ENCODE measurements at places on chromosomes 1 and 21.

- no peak overlapping the region for H3K27ac ChIP-seq
- peaks cover 31% of the 10 kb centered on the region for H3K4me1 ChIP-seq
- H3K4me3 ChIP-seq, result no peak overlapping the region
- no peaks in the 10 kb centered on the region for H3K27me3 ChIP-seq
- no peak for DNase-seq
- H3K36me3 ChIP-seq, result peaks cover 26% of the 10 kb centered on the region
Observed at GRCh38 chr1:24421502-24421901, 5.9 kb downstream of the NIPAL3 start.

- no peaks in the 10 kb centered on the region for H3K27me3 ChIP-seq
- H3K27ac ChIP-seq, result no peak overlapping the region
- H3K36me3 ChIP-seq, result peaks cover 34% of the 10 kb centered on the region
- DNase-seq, result no peak
Observed at GRCh38 chr1:46638921-46639320, 22.3 kb upstream of the MOB3C start.

GRCh38 chr1:13462682-13463081 is 51.1 kb downstream of the LRRC38 start:
- H3K27me3 ChIP-seq, result no peaks in the 10 kb centered on the region
- no peak overlapping the region for H3K27ac ChIP-seq
- H3K4me1 ChIP-seq, result no peaks in the 10 kb centered on the region

DNA sequence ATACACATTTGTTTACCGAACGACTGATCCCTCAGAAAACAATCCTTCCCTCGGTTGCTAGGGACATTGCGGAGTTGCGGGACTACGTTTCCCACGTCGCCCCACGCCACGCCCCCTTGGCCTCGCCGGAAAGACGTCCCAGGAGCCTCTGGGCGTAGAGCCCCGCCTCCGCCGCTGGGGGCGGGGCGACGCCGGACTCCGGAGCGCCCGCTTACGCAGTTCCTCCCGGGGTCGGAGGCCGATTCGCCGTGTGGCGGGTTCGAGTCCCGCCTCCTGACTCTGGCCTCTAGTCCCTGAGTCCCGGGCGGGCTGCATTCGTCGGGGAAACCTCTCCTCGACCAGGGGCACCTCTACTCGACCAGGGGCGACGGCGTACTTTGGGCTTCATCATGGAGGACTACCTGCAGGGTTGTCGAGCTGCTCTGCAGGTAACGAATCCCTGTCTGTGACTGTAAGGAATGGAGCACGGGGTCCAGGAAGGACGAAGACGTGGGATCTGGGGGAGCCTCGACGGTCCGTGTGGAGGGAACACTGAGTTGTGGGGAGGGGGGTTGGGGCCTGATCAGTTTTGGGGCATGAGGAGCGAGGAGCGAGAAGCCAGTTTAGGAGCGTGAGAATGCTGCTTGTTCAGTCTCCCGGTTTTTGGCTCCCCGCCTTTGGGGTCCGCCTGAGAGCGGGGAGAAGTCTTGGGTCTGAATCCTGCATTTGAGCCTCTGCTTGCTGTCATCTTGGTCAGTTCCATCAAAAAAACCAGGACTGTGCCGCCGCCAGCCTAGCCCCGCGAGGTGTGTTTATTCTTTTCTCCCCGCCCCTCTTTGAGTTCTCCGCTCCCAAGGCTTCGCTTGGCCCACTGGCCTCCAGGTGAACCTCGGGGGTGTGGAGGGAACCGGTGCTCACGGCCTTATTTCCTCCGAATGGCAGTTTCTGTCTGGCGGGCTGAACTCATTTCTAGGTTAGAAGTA is at the start of gene PRUNE1:
Gene PRUNE1 (plus strand): TSS at position 206 of the 962 bp plus-strand sequence. CDS start 184 bp downstream, at position 390.
- peaks cover 32% of the 10 kb centered on the region for H3K4me1 ChIP-seq
- no peaks in the 10 kb centered on the region for H3K27me3 ChIP-seq
- peak within 1 kb of the TSS; percentile 60 for H3K4me3 ChIP-seq
- peaks cover 2% of the 10 kb centered on the region for H3K36me3 ChIP-seq
- peak; percentile 94 for DNase-seq

- DNase-seq, result peak; percentile 95
- H3K36me3 ChIP-seq, result no peaks in the 10 kb centered on the region
- no peak overlapping the region for H3K4me3 ChIP-seq
- peak overlapping the region; percentile 91 for H3K27ac ChIP-seq
- H3K4me1 ChIP-seq, result peaks cover 77% of the 10 kb centered on the region
- H3K27me3 ChIP-seq, result no peaks in the 10 kb centered on the region
Observed at GRCh38 chr21:37060296-37060695, 12.6 kb downstream of the PIGP start.

DNA sequence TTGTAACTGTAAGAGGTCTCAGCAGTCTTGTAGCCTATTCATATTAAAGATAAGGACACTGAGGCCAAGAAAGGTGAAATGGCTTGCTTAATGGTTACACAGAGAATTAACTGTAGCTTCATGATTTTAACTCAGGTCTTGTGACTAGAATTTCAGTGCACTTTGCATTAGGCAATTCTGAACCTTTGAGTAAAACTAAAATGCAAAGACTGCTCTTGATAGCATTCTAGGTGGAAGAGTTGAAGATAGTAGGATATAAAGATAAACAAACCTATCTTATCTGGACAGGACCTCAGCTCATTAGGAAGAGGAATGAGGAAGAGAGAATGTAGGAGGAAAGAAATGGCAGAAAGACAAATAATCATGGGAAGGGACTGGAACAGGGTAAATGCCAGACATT is 68.6 kb upstream of the RGL1 start:
- peaks cover 26% of the 10 kb centered on the region for H3K4me1 ChIP-seq
- H3K27me3 ChIP-seq, result no peaks in the 10 kb centered on the region
- no peak overlapping the region for H3K27ac ChIP-seq

DNA sequence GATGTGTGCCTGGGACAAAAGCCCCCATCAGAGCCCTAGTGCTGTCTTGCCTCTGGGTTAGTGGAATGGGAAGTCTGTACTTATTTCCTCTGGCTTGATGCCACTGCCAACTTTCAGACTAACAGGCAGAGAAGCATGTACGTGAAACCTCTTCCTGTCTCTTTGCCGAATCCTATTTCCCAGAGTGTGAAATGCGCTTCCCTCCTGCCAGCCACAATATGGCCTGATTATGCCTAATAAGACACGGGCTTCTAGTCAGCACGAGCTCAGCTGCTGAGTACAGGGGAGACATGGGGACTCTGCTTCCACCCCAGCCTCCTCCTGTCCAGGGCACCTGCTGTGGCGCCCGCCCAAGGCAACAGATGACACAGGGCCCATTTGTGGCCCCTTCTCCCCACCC is 111.4 kb downstream of the KCND3 start:
- no peaks in the 10 kb centered on the region for H3K36me3 ChIP-seq
- no peak for DNase-seq
- H3K4me1 ChIP-seq, result no peaks in the 10 kb centered on the region
- no peak overlapping the region for H3K27ac ChIP-seq
- peaks cover 24% of the 10 kb centered on the region for H3K27me3 ChIP-seq

DNA sequence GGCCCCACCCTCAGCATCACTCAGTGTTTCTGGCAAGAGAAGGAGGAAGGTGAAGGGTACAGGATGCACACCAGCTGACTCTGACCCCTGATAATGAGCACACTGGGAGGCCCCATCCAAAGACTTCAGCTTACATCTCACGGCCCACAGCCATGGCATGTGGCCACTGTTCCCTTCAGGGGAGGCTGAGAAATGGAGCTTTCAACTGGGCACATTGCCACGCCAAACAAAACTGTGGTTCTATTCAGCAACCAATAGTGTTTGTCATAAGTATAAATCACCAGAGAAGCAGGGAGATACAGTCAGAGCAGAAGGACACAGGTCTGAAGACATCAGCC is 12.7 kb upstream of the TRAF3IP3 start:
- no peak overlapping the region for H3K27ac ChIP-seq
- peaks cover 12% of the 10 kb centered on the region for H3K4me1 ChIP-seq
- no peaks in the 10 kb centered on the region for H3K27me3 ChIP-seq
- no peaks in the 10 kb centered on the region for H3K36me3 ChIP-seq
- no peak overlapping the region for H3K4me3 ChIP-seq
- no peak for DNase-seq

GRCh38 chr1:172473302-172473701 is 29.4 kb upstream of the PIGC start:
- H3K4me1 ChIP-seq, result no peaks in the 10 kb centered on the region
- H3K27ac ChIP-seq, result no peak overlapping the region
- H3K27me3 ChIP-seq, result no peaks in the 10 kb centered on the region
- no peak overlapping the region for H3K4me3 ChIP-seq

GRCh38 chr1:197399755-197400521 is 131.9 kb downstream of the CRB1 start:
- H3K4me3 ChIP-seq, result no peak overlapping the region
- peak; percentile 16 for DNase-seq
- no peak overlapping the region for H3K27ac ChIP-seq
- H3K36me3 ChIP-seq, result no peaks in the 10 kb centered on the region
- no peaks in the 10 kb centered on the region for H3K27me3 ChIP-seq

- peaks cover 71% of the 10 kb centered on the region for H3K36me3 ChIP-seq
- no peaks in the 10 kb centered on the region for H3K27me3 ChIP-seq
- DNase-seq, result no peak
- H3K4me1 ChIP-seq, result no peaks in the 10 kb centered on the region
- no peak overlapping the region for H3K4me3 ChIP-seq
Observed at GRCh38 chr21:45994086-45994661, 12.6 kb downstream of the COL6A1 start.

GRCh38 chr1:242428399-242429190 is 95.9 kb downstream of the PLD5 start:
- H3K27me3 ChIP-seq, result 0 out of 2 replicates have a peak, but pooled peaks cover 3% of the 10 kb centered on the region
- no peak overlapping the region for H3K4me3 ChIP-seq
- no peaks in the 10 kb centered on the region for H3K36me3 ChIP-seq
- no peak for DNase-seq
- H3K4me1 ChIP-seq, result no peaks in the 10 kb centered on the region

- H3K4me1 ChIP-seq, result peaks cover 53% of the 10 kb centered on the region
- no peaks in the 10 kb centered on the region for H3K27me3 ChIP-seq
- DNase-seq, result no peak
- peaks cover 63% of the 10 kb centered on the region for H3K36me3 ChIP-seq
Observed at GRCh38 chr1:33337441-33337840, 16.5 kb upstream of the A3GALT2 start.

DNA sequence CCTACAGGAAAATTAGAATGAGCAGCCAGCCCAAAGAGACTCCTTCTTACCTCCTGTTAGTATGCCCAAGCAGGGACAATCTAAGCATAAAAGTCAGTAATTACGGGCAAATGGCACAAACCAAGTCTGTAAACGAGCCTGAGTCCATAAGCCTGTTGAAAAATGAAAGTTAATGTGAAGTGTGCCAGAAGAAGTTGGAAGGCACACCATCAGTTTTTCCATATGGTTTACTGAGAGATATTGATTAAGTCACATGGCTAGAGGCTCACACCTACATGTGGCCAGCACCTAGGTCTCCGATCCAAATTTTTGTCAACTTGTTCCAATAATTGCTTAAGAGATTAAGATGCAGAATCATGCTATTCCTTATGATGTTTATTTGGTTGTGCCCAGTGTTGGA is 242.4 kb upstream of the CSF3R start:
- H3K27ac ChIP-seq, result no peak overlapping the region
- no peaks in the 10 kb centered on the region for H3K4me1 ChIP-seq
- peaks cover 6% of the 10 kb centered on the region for H3K27me3 ChIP-seq

GRCh38 chr1:40986956-40987355 is 7.5 kb downstream of the CTPS1 start:
- no peak overlapping the region for H3K27ac ChIP-seq
- no peaks in the 10 kb centered on the region for H3K27me3 ChIP-seq
- no peak for DNase-seq
- H3K4me1 ChIP-seq, result peaks cover 37% of the 10 kb centered on the region
- no peak overlapping the region for H3K4me3 ChIP-seq
- peaks cover 97% of the 10 kb centered on the region for H3K36me3 ChIP-seq

- H3K36me3 ChIP-seq, result no peaks in the 10 kb centered on the region
- no peaks in the 10 kb centered on the region for H3K4me1 ChIP-seq
- no peak overlapping the region for H3K27ac ChIP-seq
- H3K27me3 ChIP-seq, result no peaks in the 10 kb centered on the region
Observed at GRCh38 chr1:166140251-166140650, 26.6 kb downstream of the FAM78B start.

GRCh38 chr1:64166629-64167028 is 36.8 kb upstream of the UBE2U start:
- no peak overlapping the region for H3K27ac ChIP-seq
- no peak for DNase-seq
- peaks cover 24% of the 10 kb centered on the region for H3K4me1 ChIP-seq
- no peaks in the 10 kb centered on the region for H3K27me3 ChIP-seq

DNA sequence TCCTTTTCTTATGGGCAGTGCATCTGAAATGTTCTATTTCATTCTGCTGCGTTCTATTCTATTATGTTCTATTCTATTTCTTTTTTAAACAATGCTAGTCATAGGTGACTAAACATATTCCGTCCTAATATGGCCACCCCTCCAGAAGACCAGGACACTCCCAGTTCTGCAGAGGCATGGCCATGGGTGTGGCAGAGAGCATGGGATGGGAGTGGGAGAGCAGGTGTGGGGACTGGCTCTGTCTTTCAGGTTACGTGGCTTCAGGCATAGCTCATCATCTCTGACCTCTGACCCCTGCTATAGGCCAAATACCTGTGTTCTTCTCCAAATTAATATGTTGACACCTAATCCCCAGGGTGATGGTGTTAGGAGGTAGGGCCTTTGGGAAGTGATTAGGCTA is 33.4 kb upstream of the TLR5 start:
- H3K4me1 ChIP-seq, result peaks cover 15% of the 10 kb centered on the region
- H3K4me3 ChIP-seq, result no peak overlapping the region

GRCh38 chr1:106022312-106022902 is 1034.1 kb upstream of the PRMT6 start:
- no peaks in the 10 kb centered on the region for H3K4me1 ChIP-seq
- no peak overlapping the region for H3K27ac ChIP-seq
- H3K4me3 ChIP-seq, result no peak overlapping the region
- DNase-seq, result no peak
- no peaks in the 10 kb centered on the region for H3K36me3 ChIP-seq
- no peaks in the 10 kb centered on the region for H3K27me3 ChIP-seq

- H3K4me3 ChIP-seq, result no peak overlapping the region
- DNase-seq, result no peak
- H3K27me3 ChIP-seq, result no peaks in the 10 kb centered on the region
- no peak overlapping the region for H3K27ac ChIP-seq
- peaks cover 59% of the 10 kb centered on the region for H3K36me3 ChIP-seq
Observed at GRCh38 chr1:11151114-11151513, 38.0 kb upstream of the ANGPTL7 start.

GRCh38 chr1:25140073-25140797 is 92.1 kb downstream of the SYF2 start:
- no peak overlapping the region for H3K4me3 ChIP-seq
- H3K4me1 ChIP-seq, result no peaks in the 10 kb centered on the region
- H3K36me3 ChIP-seq, result no peaks in the 10 kb centered on the region
- no peaks in the 10 kb centered on the region for H3K27me3 ChIP-seq
- no peak for DNase-seq
- H3K27ac ChIP-seq, result no peak overlapping the region

DNA sequence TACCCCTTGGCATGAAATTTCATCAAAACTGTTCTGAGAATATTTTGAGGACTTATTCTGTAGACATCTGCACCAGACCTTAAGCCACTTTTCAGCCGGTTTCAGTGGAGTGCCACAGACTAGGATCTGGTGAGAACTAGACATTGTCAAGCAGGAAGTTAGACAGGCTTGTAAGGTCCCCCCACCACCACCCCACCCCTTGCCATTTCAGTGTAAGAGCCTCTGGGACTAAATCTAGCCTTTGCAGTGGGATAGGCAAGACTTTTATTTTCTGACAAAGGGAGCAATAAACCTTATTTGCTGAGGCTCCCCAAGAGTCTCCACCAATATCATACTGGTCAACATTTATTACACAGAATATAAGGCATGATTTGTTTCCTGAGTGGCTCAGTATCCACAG is 77.9 kb upstream of the EXO1 start:
- H3K27ac ChIP-seq, result no peak overlapping the region
- no peaks in the 10 kb centered on the region for H3K4me1 ChIP-seq

- no peaks in the 10 kb centered on the region for H3K27me3 ChIP-seq
- no peaks in the 10 kb centered on the region for H3K36me3 ChIP-seq
- no peaks in the 10 kb centered on the region for H3K4me1 ChIP-seq
- no peak for DNase-seq
- H3K27ac ChIP-seq, result no peak overlapping the region
Observed at GRCh38 chr1:72516826-72517225, 234.5 kb upstream of the NEGR1 start.
